ENCODE measurements at places on chromosomes 12 and 14. TPM values are rescaled to one million over a fixed set of nuclear protein-coding genes. Genes with fewer than 3 reads are reported as not detected.
A peak's percentile ranks its signal among the peaks of the same experiment; 100 is the strongest.

The CHURC1 gene
- 65.1 TPM for polyA plus RNA-seq

- peaks cover 7% of the 10 kb centered on the region for H3K4me1 ChIP-seq
- no peak overlapping the region for H3K4me3 ChIP-seq
- peak; percentile 8 for DNase-seq
- no peaks in the 10 kb centered on the region for H3K36me3 ChIP-seq
- H3K27me3 ChIP-seq = no peaks in the 10 kb centered on the region
Measured at GRCh38 chr14:32524609-32525375, 195.7 kb downstream of the AKAP6 start.

- DNase-seq = no peak
- H3K4me3 ChIP-seq = no peak overlapping the region
- no peak overlapping the region for H3K27ac ChIP-seq
- no peaks in the 10 kb centered on the region for H3K27me3 ChIP-seq
Measured at GRCh38 chr12:24244801-24245200, 295.3 kb upstream of the SOX5 start.

GRCh38 chr14:103103461-103104388 lies 9.2 kb downstream of the EXOC3L4 start:
- H3K36me3 ChIP-seq = no peaks in the 10 kb centered on the region
- peaks cover 44% of the 10 kb centered on the region for H3K27me3 ChIP-seq
- H3K27ac ChIP-seq = no peak overlapping the region
- peak; percentile 35 for DNase-seq
- peaks cover 10% of the 10 kb centered on the region for H3K4me1 ChIP-seq

- peaks cover 17% of the 10 kb centered on the region for H3K27me3 ChIP-seq
- H3K27ac ChIP-seq = no peak overlapping the region
- H3K4me1 ChIP-seq = no peaks in the 10 kb centered on the region
- DNase-seq = no peak
Measured at GRCh38 chr12:2750185-2750584, 44.6 kb upstream of the FKBP4 start.

The NKX2-8 gene
- polyA plus RNA-seq = not detected

GRCh38 chr12:28340261-28341045 lies 150.2 kb downstream of the CCDC91 start:
- H3K4me1 ChIP-seq = peaks cover 2% of the 10 kb centered on the region
- no peak overlapping the region for H3K4me3 ChIP-seq
- H3K27ac ChIP-seq = peak overlapping the region; percentile 64
- H3K36me3 ChIP-seq = no peaks in the 10 kb centered on the region
- no peaks in the 10 kb centered on the region for H3K27me3 ChIP-seq
- DNase-seq = peak; percentile 84

The CELA1 gene
- polyA plus RNA-seq = not detected

The GYS2 gene
- not detected for polyA plus RNA-seq

- H3K4me3 ChIP-seq = no peak overlapping the region
- peaks cover 8% of the 10 kb centered on the region for H3K4me1 ChIP-seq
- peak; percentile 73 for DNase-seq
- H3K27me3 ChIP-seq = no peaks in the 10 kb centered on the region
- H3K36me3 ChIP-seq = no peaks in the 10 kb centered on the region
- H3K27ac ChIP-seq = peak overlapping the region; percentile 35
Measured at GRCh38 chr14:103136388-103137271, 13.4 kb downstream of the TNFAIP2 start.

DNA sequence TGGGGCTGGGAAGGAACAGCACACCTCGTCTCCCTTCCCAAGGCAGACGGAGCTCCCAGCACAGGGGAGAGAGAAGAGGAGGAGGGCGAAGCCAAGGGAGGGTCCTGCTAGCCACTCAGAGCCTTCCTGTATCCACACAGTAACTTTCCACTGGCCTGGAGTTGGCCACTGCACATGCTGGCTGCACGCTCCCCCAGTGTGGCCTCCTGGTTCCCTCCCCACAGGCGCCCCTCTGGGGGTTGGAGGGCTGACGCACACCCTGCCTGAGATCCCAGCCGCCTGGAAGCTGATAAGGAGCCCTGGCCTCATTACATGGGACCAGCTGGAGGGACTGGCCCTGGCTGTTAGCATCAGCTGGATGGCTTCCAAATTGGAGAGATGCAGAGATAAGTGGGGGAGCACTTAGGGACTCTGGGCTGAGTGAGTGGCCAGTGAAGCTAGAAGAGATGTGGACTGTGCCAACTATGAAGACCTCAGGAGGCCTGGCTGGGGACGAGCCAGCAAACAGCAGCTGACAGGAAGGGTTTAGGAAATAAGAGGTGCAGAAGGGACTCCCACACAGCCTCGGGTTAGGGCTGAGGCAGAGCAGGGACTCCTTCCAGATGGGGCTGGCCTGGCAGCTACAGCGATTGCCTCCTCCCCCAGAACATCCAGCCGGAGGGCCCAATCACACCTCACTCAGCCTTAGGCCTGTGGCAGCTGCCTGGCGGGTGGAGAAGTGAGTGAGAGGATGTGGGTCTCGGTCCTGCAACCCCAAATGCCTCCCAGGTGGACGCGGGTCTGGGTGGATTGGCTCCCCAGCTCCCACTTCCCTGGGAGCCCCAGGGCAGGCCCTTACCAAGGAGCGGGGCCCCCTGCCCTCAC lies 26.3 kb upstream of the BCDIN3D start:
- peaks cover 18% of the 10 kb centered on the region for H3K27me3 ChIP-seq
- peaks cover 23% of the 10 kb centered on the region for H3K4me1 ChIP-seq
- H3K27ac ChIP-seq = peak overlapping the region; percentile 82
- H3K4me3 ChIP-seq = no peak overlapping the region
- H3K36me3 ChIP-seq = no peaks in the 10 kb centered on the region
- peak; percentile 97 for DNase-seq

GRCh38 chr14:58488550-58488949 lies 61.0 kb downstream of the KIAA0586 start:
- no peaks in the 10 kb centered on the region for H3K27me3 ChIP-seq
- peaks cover 2% of the 10 kb centered on the region for H3K4me1 ChIP-seq
- 0 out of 2 replicates have a peak, but pooled peaks cover 2% of the 10 kb centered on the region for H3K36me3 ChIP-seq
- DNase-seq = peak; percentile 50
- H3K4me3 ChIP-seq = no peak overlapping the region
- peak overlapping the region; percentile 40 for H3K27ac ChIP-seq

The NKX2-1 gene
- not detected for polyA plus RNA-seq

GRCh38 chr14:88010331-88010730 lies 5.4 kb downstream of the GPR65 start:
- DNase-seq = no peak
- H3K36me3 ChIP-seq = no peaks in the 10 kb centered on the region
- H3K27ac ChIP-seq = no peak overlapping the region
- no peaks in the 10 kb centered on the region for H3K4me1 ChIP-seq
- H3K27me3 ChIP-seq = no peaks in the 10 kb centered on the region

- no peak for DNase-seq
- no peak overlapping the region for H3K4me3 ChIP-seq
- H3K36me3 ChIP-seq = no peaks in the 10 kb centered on the region
- no peaks in the 10 kb centered on the region for H3K27me3 ChIP-seq
- no peaks in the 10 kb centered on the region for H3K4me1 ChIP-seq
Measured at GRCh38 chr12:51661199-51661598, 70.2 kb downstream of the SCN8A start.

GRCh38 chr12:130973906-130974305 lies 20.2 kb downstream of the ADGRD1 start:
- no peaks in the 10 kb centered on the region for H3K27me3 ChIP-seq
- no peaks in the 10 kb centered on the region for H3K4me1 ChIP-seq
- H3K36me3 ChIP-seq = no peaks in the 10 kb centered on the region
- DNase-seq = no peak

- no peaks in the 10 kb centered on the region for H3K4me1 ChIP-seq
- H3K27me3 ChIP-seq = no peaks in the 10 kb centered on the region
- DNase-seq = no peak
- H3K36me3 ChIP-seq = no peaks in the 10 kb centered on the region
- H3K4me3 ChIP-seq = no peak overlapping the region
- H3K27ac ChIP-seq = no peak overlapping the region
Measured at GRCh38 chr14:104151566-104152245, 13.3 kb downstream of the KIF26A start.

GRCh38 chr12:113298861-113299545 lies 35.9 kb downstream of the SLC8B1 start:
- peaks cover 7% of the 10 kb centered on the region for H3K36me3 ChIP-seq
- no peak for DNase-seq
- peaks cover 11% of the 10 kb centered on the region for H3K4me1 ChIP-seq
- no peak overlapping the region for H3K4me3 ChIP-seq

DNA sequence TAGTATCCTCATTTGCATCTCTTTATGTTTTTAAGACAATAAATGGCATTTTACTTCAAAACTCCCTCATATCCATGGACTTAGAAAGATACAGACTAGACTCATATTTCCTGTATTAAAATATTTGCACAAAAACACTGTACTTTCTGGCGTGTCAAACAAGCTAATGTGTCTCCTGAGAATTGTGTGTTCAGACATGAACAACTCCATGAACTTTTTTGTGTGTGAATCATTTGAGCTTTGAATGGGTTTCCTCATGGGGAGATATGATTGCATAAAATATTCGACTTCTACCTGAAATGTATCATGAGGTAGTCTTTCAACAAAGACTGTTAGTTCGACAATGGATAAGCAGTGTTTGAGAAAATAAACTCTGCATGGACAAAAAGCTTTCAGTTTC lies 58.8 kb downstream of the TMEM30B start:
- no peak for DNase-seq
- no peak overlapping the region for H3K27ac ChIP-seq
- no peaks in the 10 kb centered on the region for H3K36me3 ChIP-seq
- H3K4me3 ChIP-seq = no peak overlapping the region
- no peaks in the 10 kb centered on the region for H3K27me3 ChIP-seq

Measured in IMR-90 (cell line).